ENCODE measurements at places on chromosomes 16 and 17. TPM values are rescaled to one million over a fixed set of nuclear protein-coding genes. Genes with fewer than 3 reads are reported as not detected.

- DNase-seq = no peak
Measured at GRCh38 chr17:17537311-17538099, 41.3 kb upstream of the RASD1 start.

DNA sequence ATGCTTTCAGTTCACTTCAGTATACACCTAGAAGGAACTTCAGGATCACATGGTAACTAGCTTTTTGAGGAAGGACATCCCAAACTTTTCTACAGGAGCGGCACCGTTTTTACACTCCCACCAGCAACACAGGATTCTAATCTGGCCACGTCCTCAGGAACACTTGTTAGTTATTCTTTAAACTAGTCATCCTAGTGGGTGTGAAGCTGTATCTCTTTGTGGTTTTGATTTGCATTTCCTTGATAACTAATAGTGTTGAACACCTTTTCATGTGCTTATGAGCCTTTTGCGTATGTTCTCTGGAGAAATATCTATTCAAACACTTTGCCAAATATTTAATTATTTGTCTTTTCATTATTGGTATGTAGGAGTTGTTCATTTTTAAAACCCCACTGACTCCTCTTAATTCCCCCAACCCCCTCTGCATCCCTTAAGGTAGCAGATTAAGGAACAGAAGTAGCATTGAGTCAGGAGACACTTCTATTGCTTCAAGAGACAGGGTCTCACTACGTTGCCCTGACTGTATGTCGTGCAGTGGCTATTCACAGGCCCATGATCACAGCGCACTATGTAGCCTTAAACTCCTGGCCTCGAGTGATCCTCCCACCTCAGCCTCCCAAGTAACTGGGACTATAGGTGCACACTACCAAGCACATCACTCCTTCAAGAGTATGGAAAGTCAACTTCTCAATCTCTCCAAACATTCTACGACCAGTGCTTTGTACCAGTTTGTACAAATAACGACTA is 25.4 kb downstream of the YWHAE start:
- DNase-seq = no peak

- DNase-seq = no peak
Measured at GRCh38 chr16:14509055-14509454, 121.0 kb downstream of the PARN start.

DNA sequence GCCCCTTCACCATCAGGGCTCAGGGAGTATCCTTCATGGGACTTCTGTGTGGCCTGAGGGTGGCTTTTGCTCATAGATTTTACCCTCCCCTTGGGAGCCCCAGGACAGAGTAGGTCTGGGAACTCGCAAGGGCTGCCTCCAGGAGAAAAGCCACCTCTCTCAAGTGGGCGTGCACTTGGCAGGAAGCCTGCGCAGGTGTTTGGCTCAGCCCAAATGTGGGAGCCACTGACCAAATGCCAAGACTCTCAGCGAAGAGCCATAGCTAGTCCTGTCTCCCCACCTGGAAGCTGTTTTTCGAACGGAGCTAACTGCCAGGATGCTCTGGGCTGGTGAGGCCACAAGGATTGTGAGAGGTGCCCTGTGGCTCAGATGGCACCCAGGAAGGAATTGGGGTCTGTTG is 2.0 kb upstream of the HSD17B2 start:
- no peak for DNase-seq

- no peak for DNase-seq
Measured at GRCh38 chr17:28059675-28060074, 17.2 kb downstream of the NLK start.

- DNase-seq = peak; percentile 60
Measured at GRCh38 chr17:2179615-2180295, 123.8 kb downstream of the SMG6 start.

- no peak for DNase-seq
Measured at GRCh38 chr17:5870231-5870953, 199.8 kb upstream of the WSCD1 start.

GRCh38 chr16:53449816-53450517 is 15.7 kb downstream of the RBL2 start:
- no peak for DNase-seq

- DNase-seq = no peak
Measured at GRCh38 chr16:15636392-15636873, 6.5 kb downstream of the MARF1 start.

- DNase-seq = no peak
Measured at GRCh38 chr17:19354748-19355147, 7.8 kb downstream of the B9D1 start.

DNA sequence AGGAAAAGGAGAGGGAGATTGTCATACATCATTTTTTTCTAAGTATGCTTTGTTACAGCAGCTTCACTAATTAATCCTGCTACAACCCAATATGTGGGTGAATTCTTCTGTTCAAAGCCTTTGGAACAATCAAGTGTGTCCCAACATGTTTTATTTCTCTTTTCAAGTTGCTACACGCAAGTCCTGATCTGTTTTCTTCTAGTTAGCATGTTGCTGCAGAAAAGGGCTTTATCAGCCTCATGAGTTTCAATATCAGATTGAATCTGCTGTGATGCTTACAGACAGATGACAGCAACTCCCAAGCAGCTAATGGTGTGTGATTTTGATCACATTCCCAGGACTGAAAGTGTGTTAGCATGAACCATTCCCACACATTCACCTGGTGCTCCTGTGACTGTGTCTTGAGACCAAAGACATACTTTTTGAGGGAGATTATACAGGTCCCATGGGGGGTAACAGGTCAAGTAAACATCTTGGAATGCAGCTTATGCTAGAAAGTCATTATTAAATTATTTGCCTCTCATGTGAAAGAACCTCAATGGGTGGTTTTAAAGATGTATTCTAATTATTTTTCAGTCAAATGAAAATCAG is 96.9 kb upstream of the KCNJ16 start:
- DNase-seq = no peak

GRCh38 chr17:52105591-52105990 is 52.9 kb downstream of the CA10 start:
- no peak for DNase-seq

DNA sequence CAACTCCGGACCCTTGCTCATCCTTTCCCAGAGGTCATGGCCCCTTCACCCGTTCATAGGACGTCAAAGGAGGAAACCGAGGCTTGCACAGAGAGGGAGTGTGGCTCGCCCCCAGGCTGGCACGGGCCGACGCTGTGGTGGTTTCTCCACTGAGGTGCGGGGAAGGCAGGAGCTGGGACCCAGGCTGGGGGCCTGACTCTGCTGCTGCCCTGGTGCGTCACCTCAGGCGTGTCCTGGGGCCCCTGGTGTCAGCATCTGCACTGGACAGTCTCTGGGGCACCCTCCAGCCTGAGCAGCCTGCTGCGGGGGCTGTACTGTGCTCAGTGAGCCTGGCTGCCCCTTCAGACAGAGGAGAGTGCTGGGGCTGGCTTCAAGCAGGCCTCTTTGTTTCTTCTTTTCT is 7.4 kb downstream of the MAP2K3 start:
- no peak for DNase-seq

GRCh38 chr16:58615280-58615679 is 14.3 kb downstream of the CNOT1 start:
- no peak for DNase-seq

DNA sequence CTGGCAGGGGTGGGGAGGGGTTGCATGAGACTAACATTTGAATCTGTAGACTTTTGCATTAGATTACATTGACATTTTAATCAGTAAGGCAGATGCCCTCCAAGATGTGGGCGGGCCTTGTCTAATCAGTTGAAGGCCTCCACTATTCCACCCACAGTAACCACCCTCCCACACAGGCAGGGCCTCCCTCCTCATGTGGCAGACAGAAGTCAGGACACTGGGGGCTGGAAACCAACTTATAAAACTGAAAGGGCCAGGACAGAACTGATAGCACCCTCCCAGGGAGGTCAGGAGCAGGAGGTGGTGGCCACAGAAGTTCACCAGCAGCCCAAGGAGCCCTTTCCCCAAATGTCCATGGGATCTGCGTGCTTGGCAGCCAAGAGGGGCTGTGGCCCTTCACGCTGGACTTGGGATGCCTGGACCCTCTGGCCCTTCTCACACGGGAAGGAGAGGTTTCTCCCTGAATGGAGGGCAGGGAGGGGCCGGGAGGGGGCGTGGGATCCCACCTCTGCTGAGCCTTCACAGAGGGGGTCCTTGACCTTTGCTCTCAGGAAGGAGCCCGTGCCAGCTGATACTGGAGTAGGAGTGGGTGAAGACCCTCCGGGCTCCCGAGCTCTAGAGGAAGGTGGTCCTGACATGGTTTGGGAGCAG is 4.6 kb downstream of the PYCR1 start:
- DNase-seq = no peak

DNA sequence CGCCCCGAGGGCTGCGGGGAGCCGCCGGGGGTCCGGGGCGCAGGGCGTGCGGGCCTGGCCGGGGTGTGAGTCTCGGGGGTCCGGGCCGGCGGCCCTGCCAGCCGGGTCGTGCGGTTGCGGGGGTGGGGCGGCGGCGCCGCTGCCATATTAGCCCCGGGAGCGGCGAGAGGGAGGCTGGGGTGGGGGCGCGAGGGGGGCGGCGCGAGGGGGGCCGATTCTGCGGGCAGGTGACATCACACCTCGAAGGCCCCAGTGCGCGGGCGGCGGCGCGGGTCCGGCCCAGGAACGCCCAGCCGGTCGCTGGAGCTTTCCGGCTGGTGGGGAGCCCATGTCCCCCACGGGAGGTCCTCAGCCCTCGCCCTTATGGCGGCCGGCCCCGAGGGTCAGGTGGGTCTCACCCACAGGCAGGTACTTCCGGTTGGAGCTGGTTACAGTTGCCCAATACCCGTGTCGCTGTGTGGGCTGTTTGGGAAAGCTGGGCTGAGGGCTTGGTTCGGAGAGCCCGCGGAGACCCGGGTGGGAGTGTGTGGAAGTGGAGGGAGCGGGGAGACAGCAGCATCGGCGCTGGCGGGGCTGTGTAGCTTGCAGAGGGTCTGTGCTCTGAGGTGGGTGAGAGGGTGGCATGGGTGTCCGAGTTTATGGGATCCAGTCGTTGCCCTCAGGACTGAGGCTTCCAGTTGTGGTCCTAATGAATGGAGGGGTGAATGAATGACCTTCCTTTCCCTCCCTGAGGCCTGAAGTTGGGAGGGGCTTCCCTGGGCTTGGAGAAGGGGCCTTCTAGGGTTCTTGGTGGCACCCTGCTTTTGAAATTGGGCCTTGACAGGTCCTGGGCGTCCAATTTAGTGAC is 804 bp downstream of the ATP6V0C start:
- no peak for DNase-seq

- DNase-seq = no peak
Measured at GRCh38 chr17:7002288-7003047, 6.6 kb downstream of the ALOX12 start.

GRCh38 chr17:28716740-28717577 is 709 bp downstream of the RAB34 start:
- DNase-seq = no peak

DNA sequence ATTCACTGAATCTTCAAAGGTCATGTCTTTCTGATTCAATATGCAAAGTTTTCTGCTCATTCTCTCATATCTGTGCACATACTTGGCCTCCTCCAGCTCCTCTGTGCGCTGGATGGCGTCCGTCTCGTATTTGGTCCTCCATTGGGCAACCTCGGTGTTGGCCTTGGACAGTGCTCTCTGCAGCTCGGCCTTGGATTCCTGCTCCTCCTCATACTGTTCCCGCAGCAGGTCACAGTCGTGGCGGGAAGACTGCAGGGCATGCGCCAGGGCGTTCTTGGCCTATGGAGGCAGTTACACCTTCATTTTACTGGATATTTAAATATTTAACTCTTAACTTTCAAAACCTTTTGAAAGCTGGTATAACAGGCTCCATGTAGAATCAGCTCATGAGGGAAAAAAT is 8.2 kb upstream of the MYH1 start:
- no peak for DNase-seq

The TMEM97 gene
- total RNA-seq = 1.1 TPM

The CACNG1 gene
- not detected for total RNA-seq

The KRT31 gene
- total RNA-seq = not detected

The TEX19 gene
- total RNA-seq = not detected

The GSG1L gene
- total RNA-seq = 5.3 TPM

The NOTUM gene
- total RNA-seq = not detected

The MYH1 gene
- not detected for total RNA-seq

Data from thoracic aorta (tissue), 2 donors.